ENCODE measurements at places on chromosomes 11 and 22. TPM values are rescaled to one million over a fixed set of nuclear protein-coding genes. Genes with fewer than 3 reads are reported as not detected.

- peak; percentile 4 for DNase-seq
Observed at GRCh38 chr11:58963551-58964104, 24.3 kb downstream of the GLYATL1 start.

DNA sequence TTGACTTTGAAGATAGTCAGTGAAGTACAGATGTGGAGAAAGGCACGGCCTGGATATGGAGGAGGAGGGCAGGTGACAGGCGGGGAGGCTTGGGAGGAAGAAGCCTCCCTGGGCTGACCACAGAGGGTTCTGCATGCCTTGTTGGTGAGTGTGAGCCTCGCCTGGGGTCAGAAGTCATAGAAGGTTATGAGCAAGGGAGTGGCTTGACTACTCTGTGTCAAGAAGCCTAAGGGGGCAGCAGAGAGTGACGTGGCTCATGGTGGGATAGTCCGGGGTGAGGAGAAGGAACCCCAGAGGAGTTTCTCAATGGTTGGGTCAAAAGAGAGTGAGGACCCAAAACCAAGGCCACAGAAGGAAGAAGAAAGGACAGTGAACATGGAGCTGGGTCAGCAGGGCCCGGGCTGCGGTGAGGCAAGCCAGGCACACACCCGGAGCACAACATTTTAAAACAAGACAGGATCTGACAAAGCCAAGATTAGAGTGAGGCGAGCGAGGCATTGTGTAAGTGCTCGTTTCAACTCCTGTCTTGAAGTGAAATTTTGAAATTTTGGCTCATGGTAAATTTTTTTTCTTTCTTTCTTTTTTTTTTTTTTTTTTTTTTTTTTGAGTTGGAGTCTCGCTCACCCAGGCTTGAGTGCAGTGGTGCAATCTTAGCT lies 31.9 kb downstream of the PDGFB start:
- DNase-seq = no peak

DNA sequence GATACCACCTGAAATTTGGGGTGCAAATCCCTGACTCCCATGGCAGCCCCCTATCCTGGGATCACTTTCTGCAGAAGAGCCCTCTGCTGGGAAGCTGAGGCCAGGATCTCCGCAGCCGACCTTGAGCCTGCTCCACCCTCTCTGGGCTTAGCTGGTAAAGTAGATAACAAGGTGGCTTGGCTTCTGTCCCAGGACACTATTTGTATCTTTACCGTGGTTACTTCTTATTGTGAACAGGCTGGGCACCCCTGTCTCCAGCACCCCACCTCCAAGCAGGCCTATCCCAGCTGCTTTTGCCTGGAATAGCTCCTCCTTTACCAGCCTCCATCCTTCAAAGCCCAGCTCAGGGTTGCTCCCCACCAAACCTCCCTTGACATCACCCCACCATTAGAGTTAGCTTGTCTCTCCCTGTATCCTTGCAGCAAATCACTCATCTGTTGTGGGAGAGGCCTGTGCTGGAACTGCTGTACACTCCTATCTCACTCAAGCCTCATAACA lies 35.2 kb upstream of the P2RY2 start:
- DNase-seq = no peak

DNA sequence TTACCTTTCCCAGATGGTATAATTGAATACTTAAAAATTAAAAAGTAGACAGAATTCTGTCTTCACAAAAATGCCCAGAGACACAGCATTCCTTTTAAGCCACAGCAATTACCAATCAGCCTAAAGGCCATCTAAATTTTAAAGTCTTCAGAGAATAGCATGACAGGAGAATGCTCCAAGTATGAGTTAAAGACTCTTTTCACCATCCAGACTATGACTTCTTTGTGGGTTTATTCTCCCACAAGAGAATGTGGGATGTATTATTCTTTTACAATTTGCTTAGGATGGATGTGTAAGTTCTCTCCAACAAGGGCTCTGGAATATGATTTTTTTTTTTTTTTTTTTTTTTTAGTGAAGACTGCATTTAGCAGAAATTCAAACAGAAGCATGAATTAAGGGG lies 249.9 kb downstream of the TTC28 start:
- no peak for DNase-seq

DNA sequence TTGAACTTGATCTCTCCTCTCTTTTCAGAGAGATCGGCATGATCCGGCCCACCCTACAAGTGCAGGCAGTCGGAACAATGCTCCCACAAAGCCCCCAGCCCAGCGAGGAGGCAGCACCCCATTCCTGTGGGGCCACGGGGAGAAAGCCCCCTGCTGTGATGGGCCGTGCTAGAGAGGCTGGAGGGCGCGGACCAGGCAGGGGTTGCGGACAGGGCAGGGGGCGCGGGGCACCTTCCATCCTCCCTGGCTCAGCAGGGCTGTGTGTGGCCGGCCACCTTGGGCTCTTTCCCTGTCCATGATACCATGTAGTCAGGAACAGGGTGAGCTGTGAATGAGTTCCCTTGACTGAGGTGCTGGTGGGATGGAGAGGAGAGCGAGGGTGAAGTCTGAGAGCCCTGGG lies 379.8 kb downstream of the BRD1 start:
- no peak for DNase-seq

DNA sequence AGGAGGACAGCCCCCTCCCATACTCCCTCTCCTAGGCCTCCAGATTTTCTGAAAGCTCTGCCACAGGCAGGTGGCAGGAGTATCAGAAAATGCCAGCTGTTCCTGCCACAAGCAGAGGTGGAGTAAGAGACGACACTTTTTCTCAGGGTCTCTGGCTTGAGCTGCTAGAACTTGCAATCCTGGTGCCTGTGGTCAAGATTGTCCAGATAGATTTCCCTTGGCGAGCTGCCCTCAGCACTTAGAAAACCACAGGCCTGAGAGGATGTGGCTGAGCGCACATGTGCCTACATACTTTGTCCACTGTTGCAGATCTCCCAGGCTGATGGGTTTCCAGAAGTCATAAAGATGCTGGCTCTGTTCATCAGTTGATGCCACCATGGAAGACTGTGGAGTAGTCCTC lies 65.7 kb upstream of the NAV2 start:
- peak; percentile 17 for DNase-seq

GRCh38 chr11:8754241-8754640 lies 71.6 kb downstream of the RPL27A start:
- no peak for DNase-seq

DNA sequence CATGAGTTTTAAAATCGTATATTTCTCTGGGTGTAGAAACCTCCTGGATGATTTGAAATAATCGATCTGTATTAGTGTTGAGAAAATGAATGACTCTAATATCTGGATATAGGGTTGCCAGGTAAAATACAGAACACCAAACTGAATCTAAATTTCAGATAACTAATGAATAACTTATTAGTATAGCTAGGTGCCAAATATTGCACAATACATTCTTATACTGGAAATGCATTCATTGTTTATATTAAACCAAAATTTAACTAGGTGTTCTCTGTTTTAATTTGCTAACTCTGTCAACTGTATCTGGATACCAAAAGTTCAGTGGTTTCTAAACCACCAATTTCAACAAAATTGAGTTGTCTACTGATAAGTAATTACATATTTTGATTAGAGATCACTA lies 2.5 kb upstream of the BIRC3 start:
- DNase-seq = no peak

DNA sequence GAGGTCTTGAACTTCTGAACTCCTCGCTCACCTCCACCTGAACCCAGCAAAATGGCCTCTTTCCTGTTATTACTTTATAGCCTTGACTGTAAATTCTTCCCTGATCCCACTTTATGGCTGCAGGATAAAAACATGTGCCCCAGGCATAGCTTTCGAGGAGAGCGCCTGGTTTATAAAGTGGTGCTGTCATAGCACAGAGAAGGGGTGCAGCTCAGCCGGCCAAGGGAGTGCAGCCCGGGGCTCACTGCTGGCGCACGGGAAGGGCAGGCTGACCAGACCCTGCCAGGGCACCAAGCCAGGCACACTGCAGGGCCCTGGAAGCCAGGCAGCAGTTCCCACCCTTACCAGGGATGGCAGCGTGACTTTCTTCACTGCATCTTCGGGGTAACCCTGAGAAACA lies 50.9 kb downstream of the ISX start:
- no peak for DNase-seq

- DNase-seq = peak; percentile 29
Observed at GRCh38 chr11:123122341-123122740, 60.4 kb upstream of the HSPA8 start.

DNA sequence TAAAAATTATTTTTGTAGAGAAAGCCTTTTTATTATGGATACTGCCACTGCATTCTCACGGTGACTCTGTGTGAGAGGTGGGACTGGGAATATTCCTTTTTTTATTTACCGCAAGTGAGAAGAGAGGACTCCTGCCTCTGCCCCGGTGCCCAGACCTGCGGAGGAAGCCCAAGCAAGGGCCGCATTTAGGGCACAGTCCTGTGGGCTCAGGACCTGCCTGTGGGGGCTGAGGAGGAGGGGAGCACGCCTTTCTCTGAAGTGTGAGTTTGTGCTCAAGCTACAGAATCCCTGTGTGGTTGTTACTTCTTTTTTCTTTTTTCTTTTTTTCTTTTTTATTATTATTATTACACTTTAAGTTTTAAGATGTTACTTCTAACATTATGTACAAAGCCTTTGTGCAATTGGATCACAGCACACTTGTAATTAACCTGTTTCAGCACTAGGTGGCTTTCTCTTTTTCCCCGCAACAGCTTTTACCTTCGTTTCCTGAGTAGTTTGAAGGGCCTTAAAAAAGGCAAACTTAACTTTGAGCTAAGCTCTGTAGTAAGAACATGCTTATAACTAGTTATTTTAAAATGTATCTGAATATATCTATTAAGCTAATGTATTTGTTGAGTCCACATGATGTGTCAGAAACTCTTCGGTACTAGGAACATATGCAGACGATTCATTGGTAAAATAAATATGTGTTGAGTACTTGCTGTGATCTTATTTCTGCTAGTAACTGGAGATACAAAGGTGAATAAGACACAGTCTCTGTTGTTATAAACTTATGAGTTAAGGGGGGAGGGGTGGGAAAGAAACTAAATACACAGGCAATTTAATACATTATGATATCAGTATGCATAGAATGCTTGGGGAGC lies 18.3 kb downstream of the AMOTL1 start:
- peak; percentile 74 for DNase-seq

DNA sequence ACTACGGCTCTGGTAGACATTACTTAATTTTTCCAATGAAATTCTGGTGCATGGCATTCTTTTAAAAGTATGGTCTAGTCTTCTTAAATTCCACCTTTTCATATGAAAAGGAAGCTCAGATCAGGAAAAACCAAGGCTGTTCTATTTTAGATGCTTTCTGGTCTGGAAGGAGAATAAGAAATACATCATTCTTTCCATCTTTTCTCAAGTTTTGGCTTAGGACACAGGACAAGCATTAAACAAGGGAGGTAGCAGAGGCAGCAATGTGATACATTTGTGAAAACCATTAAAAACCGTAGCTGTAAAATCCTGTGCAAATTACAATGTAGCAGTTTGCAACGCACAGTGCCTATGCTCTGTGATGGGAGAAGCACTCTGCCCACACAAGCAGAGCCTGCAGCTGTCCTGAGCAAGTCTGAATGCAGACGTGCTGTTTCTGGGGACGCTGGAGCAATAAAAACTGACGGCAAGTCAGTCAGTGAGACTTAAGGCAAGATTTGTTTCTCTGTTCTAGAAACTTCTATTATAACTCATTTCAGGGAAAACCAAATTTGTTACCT lies 23.7 kb downstream of the NAP1L4 start:
- no peak for DNase-seq

- no peak for DNase-seq
Observed at GRCh38 chr11:117289795-117290194, 1.4 kb upstream of the BACE1-AS start.

- DNase-seq = no peak
Observed at GRCh38 chr11:130947058-130947457, 30.8 kb upstream of the SNX19 start.

- DNase-seq = no peak
Observed at GRCh38 chr11:46674463-46675287, 25.7 kb downstream of the ARHGAP1 start.

DNA sequence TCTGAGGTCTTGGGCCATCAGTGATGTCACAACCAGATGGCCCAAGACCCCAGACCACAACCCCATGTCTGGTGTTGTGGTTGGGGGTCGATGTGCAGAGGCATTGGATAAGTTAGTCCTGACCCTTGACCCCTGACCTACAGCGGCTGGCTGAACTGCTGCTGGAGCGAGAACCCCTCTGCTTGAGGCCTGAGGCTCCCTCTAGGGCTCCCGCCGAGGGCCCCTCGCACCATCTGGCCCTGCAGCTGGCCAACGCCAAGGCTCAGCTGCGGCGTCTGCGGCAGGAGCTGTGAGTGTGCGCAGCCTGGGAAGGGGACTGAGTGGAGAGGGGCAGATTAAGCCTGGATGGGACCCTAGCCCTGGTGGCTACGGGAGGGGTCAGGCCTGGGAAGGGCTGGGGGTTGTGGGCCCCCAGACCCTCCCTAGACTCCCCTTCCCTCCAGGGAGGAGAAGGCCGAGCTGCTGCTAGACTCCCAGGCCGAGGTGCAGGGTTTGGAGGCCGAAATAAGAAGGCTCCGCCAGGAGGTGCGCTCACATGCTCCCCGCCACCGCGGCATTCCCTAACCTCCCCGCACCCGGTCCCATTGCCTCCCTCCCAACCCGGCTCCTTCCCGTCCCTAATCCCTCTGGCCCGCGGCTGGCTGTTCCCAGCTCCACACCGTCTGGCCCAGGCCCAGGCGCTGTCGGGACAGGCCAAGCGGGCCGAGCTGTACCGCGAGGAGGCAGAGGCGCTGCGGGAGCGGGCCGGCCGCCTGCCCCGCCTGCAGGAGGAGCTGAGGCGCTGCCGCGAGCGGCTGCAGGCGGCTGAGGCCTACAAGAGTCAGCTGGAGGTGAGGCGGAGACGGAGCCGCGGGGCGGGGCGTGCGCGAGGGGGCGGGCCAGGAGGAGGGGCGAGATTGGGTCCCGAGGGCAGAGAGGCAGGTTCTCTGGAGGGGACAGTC lies 2.1 kb downstream of the CCDC88B start:
- peak; percentile 90 for DNase-seq

GRCh38 chr11:27703481-27703880 lies 3.2 kb upstream of the BDNF start:
- no peak for DNase-seq

DNA sequence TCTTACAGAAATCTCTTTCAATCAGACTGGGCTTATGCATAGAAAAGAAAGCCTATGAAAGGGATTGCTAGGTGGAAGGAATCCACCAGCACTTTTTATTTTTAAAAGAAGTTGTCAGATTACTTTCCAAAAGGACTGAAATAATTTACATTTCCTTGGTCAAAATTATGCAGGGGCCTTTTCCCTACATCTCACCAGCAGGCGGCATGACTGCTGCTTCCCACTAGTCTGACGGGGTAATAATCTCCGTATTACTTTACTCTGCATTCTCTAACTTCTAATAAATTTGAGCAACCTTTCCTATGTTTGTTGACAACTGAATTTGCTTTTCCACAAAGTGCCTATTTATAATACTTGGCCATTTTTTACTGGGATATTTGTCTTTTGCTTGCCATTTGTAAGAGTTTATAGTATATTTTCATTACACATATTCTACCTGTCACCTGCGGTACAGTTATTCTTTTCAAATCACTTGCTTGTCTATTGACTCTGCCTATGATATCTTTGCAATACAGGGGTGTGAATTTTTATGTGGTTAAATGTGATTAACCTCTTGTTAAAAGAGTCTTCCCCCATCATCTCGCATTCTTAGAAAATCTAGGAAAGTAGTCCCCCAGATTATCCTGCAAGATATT lies 51.9 kb upstream of the USP47 start:
- peak; percentile 37 for DNase-seq

- no peak for DNase-seq
Observed at GRCh38 chr22:36507518-36508010, 724 bp upstream of the FOXRED2 start.

KRTAP5-10 gene
- not detected for total RNA-seq

MS4A12 gene
- total RNA-seq = not detected

APIP gene
- 23.5 TPM for total RNA-seq

OR8D4 gene
- total RNA-seq = not detected

NR1H3 gene
- total RNA-seq = 34.7 TPM

THAP12 gene
- 48.8 TPM for total RNA-seq

OR4A16 gene
- not detected for total RNA-seq

RBFOX2 gene
- total RNA-seq = 149 TPM

ZNF214 gene
- total RNA-seq = 1.7 TPM

TBX1 gene
- total RNA-seq = 69.6 TPM

All from dermis blood vessel endothelial cell (primary cell).